ENCODE measurements at places on chromosomes 13 and 19.

DNA sequence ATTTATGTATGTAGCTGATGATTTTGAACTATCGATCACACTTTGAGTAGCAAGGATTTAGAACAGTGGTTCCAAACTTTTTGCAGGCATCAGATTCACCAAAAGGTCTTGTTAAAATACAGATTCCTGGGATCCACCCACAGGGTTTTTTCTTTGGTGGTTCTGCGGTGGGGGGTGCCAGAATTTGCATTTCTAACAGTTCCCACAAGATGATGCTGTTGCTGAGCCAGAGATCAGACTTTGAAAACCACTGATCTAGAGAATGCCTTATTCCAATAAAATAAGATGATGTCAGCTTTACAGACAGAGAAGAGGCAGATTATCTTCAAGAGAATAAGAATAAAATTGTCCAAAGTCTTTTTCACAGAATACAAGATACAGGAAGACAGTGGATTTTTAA lies 80.9 kb upstream of the SHISA2 start:
- DNase-seq: no peak

- no peak for DNase-seq
Measured at GRCh38 chr19:9865732-9866501, 30.8 kb downstream of the PIN1 start.

DNA sequence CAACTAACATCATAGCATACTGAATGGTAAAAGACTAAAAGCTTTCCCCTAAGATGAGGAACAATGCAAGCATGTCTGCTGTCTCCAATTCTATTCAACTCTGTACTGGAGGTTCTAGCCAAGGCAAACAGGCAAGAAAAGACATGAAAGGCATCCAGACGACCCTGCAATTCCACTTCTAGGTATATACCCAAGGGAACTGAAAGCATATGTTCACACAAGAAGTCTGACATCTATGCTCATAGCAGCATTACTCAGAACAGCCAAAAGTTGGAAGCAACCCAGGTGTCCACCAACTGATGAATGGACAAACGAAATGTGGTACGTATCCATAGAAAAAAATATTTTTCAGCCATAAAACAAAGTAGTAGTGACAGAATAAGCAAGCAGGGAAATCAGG lies 39.1 kb downstream of the PEPD start:
- DNase-seq: no peak

GRCh38 chr13:20387441-20387971 lies 138.2 kb downstream of the CRYL1 start:
- DNase-seq: peak; percentile 59

GRCh38 chr13:40153516-40153915 lies 498.1 kb downstream of the COG6 start:
- DNase-seq: no peak

DNA sequence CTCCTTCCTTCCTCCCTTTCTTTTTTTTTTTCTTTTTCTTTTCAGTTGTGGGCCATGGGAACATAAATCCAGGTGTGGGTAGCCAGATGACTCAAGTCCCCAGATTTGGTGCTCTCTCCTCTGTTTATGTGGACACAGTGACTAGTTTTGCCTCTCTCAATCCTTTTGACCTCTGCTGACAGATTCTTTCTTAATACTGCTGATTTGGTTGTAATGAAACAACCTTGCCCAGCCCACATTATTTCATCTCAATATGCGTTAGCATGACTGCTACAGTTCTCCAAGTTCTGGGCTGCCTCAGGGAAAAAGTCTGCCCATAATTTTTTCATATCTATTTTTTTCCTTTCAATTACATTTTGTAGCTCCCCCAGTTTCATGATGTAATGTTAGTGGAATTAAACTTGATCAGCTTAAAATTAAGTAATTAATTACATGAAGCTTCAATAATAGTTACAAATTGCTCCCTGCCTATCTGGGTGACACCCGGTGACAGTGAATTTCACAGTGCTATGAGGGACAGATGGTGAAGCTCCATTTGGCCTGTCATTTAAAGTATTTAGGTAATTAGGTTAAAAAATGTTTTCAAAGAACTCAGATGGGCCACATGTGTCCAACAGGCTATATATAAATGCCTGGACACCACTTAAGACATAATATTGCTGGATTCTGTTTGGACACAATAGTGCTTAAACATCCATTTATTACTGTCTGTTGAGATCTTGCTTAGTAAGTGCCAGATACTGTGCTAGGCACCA lies 118.8 kb upstream of the FRY start:
- no peak for DNase-seq

DNA sequence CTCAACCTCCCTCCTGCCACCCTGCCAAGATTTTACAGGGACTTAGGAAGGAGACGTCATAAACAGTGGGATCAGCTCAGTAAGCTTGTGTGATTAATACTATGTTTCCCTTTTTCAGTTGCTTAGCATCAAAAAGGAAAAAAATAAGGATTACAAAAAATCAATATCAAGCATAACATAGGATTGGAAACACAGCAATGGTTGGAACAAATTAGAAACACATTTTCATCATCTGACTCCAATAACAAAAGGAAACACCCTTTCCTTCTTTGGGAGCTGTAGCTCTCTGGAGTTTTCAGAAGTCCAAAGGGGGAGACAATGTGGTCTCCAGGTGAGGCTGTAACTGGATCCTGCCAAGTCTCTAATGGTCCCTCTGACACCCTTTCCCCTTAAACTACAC lies 233.4 kb downstream of the B3GLCT start:
- DNase-seq: no peak

DNA sequence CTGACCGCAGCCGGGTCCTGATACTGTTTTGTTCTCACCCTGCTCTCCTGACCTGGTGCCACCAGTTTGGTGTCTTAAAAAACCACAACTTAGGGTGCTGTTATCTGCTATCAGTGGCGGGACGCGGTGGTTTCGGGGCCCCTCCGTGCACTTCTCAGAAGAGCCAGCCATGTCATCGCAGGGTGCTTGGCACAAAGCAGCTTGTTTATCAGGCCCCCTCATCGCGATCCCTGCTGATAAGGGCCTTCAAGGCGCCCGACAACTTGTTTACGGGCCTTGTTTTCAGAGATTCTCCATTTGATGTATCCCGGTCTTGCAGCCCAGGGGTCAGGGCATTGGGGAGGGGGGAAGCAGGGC lies 58.1 kb upstream of the KLF2 start:
- DNase-seq: no peak

GRCh38 chr13:76976490-76976889 lies 15.4 kb upstream of the CLN5 start:
- DNase-seq: no peak

DNA sequence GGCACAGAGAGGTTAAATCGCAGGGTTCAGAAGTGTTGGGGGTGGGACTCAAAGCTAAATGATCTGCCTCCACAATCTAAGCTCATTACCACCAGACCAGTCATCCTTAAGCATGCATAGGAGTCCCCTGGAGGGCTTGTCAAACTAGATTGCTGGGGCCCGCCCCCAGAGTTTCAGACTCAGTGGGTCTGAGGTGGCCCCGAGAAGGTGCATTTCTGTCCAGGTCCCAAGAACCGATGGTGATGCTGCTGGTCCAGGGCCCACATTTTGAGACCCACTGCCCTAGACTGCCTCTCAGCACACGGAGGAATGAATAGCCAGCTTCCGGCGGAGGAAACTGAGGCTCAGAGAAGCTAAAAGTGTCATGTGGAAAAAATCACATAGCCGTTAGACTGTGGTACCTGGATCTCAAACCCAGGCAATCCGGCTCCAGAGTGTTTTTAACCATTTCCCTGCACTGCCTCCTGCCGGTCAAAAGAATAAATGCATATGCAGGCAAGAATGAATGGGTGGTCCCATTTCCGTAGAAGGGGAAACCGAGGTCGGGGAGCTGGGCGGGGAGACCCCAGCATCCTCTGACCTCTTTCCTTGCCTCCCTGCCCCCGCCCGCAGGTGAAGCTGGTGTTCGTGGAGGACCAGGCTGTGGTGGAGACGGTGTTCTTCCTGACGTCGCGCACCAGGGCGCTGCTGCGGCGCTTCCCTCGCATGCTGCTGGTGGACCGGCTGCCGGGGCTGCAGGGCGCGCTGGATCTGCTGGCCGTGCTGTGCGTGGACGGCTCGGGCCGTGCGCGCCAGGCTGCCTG lies 23.8 kb downstream of the ZSWIM9 start:
- no peak for DNase-seq

All from coronary artery (tissue), 2 donors.